ENCODE measurements at places on chromosomes 13 and 19. TPM values are rescaled to one million over a fixed set of nuclear protein-coding genes. Genes with fewer than 3 reads are reported as not detected.

The COX7A1 gene
- total RNA-seq: 30.0 TPM

The PLVAP gene
- total RNA-seq: not detected

The WASF3 gene
- total RNA-seq: 16.2 TPM

The PNMA8B gene
- total RNA-seq: 1.7 TPM
